NCI-H187 treated with DMSO at 0.1 percent for 48 hours (cell line): ENCODE measurements at places on chromosomes 13 and 19.

DNA sequence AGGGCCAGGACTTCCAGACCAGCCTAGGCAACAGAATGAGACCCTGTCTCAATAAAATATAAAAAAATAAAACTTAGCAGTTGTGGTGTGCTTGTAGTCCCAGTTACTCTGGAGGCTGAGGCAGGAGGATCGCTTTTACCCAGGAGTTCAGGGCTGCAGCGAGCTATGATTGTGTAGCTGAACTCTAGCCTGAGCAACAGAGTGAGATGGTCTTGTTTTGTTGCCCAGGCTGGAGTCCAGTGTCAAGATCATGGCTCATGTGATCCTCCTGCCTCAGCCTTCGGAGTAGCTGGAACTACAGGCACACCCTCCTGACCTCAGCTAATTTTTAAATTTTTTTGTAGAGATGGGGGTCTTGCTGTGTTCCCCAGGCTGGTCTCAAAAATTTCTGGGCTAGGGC lies 4.3 kb upstream of the JUNB start:
- no peak for DNase-seq

DNA sequence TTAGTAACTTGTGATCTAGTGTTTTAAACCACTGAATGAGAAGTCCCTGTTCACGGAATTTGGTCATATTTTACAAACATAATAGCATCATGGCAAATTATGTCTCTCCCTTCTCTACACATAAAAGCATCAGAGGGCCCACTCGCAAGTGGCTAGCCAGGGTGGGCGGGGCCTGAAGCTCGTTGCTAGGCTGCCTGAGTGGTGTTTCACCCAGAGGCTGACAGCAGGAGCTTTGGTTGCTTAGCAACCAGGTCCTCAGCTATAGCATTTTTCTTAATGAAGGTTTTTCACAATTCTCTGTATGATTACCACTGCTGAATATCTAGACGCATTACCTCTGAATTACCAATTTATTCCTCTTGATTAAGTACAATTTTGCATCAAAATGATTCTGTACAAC lies 126.5 kb downstream of the NALCN start:
- peak; percentile 81 for DNase-seq

DNA sequence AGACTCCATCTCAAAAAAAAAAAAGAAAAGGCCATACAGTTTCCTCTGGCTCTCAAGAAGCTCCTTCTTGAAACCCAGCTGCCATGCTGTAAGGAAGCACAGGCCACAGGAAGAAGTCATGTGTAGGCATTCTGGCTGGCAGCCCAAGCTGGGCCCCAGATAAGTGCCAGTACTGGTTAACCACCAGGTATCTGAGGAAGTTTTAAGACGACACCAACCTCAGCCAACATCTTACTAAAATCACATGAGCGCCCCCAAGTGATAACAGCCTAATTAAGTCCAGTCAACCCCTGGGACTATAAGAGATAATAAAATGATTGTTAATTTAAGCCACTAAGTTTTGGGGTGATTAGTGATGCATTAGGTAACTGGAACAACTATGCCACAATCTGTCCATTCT lies 27.4 kb upstream of the AKT2 start:
- no peak for DNase-seq

- no peak for DNase-seq
Observed at GRCh38 chr13:99214232-99214631, 13.6 kb downstream of the UBAC2 start.

- no peak for DNase-seq
Observed at GRCh38 chr19:42652021-42652420, 57.3 kb upstream of the CEACAM8 start.

- no peak for DNase-seq
Observed at GRCh38 chr13:51559946-51560735, 24.1 kb upstream of the WDFY2 start.

GRCh38 chr13:72590091-72590740 lies 137.2 kb downstream of the MZT1 start:
- no peak for DNase-seq

DNA sequence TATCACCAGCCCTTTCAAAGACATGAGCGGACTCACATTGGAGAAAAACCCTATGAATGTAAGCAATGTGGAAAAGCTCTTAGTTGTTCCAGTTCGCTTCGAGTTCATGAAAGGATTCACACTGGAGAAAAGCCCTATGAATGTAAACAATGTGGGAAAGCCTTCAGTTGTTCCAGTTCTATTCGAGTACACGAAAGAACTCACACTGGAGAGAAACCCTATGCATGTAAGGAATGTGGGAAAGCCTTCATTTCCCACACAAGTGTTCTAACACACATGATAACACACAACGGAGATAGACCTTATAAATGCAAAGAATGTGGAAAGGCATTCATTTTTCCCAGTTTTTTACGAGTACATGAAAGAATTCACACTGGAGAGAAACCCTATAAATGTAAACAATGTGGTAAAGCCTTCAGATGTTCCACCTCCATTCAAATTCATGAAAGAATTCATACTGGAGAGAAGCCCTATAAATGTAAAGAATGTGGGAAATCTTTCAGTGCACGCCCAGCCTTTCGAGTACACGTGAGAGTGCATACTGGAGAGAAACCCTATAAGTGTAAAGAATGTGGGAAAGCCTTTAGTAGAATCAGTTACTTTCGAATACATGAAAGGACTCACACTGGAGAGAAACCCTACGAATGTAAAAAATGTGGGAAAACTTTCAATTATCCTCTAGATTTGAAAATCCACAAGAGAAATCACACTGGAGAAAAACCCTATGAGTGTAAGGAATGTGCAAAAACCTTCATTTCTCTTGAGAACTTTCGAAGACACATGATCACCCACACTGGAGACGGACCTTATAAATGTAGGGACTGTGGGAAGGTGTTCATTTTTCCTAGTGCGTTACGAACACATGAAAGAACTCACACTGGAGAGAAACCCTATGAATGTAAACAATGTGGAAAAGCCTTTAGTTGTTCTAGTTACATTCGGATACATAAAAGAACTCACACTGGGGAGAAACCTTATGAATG lies 17.6 kb downstream of the ZNF791 start:
- DNase-seq, result no peak

- no peak for DNase-seq
Observed at GRCh38 chr13:76792731-76793347, 93.4 kb downstream of the KCTD12 start.

DNA sequence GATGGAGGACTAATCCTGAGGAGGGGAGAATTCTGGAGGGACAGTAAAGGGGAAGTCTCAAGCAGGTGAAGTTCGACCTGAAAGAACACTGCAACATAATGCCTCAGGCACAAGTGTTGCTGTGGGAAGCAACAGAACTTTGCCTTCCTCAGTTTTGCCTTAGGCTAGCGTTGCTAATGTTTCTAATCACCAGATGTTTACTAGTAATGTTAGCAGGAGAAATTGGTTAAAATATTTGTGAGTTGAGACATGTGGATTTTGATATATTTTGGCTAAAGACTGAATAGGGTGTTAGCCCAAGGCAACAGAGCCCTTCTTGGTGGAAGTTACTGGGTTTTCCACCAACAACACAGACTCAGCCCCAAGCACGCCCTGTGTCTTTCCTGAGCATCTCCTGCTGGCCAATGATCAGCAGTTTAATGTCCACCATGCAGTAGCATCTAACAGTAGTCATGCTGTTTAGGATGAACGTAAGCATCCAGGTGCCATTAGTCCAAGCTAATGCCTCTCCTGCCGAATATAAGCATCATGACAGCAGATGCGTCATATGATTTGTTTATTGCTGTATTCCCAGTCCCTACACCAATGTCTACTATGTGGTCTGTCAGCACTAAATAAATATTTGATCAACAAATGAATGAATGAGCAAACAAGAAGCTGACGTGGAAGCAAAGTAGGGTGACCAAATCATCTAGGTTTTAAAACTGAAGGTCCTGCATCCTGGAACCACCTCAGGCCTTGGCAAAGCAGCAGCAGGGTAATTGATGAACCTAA lies 511.9 kb upstream of the HTR2A start:
- DNase-seq, result no peak

GRCh38 chr13:101157261-101157660 lies 259.0 kb downstream of the NALCN start:
- DNase-seq, result no peak

- DNase-seq, result no peak
Observed at GRCh38 chr13:45875951-45876350, 24.4 kb upstream of the SIAH3 start.

GRCh38 chr13:60944016-60944415 lies 471.6 kb downstream of the PCDH20 start:
- DNase-seq, result no peak

- DNase-seq, result no peak
Observed at GRCh38 chr13:113364901-113365582, 1.1 kb upstream of the GRTP1 start.

DNA sequence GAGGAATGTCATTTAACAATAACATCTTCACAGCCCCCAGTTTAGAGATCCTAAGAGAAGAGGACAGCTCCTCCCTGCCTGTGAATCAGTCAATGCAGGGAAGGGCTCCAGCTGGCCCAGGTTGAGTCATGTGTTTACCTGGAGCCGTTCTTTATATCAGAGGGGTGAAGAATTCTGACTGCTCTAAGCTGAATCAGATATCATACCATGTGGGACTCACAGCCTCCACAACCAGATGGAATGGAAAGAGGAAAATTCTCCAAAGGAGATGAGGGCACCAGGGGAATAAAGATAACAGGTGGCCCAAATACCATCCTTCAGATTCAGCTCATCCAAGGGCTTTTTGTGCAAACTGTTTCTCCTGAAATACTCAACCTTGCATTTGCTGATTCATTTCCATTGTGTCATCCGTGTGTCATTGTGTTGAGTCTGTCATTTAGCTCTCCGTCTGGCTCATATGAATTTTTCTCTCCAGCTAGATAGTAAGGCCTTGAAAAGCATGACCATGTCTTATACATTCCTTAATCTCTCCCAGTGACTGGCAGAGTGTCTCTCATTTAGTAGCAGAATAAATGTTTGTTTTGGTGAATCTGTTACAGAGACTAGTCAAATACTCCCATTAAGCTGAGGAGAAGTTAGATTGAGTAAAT lies 217.9 kb downstream of the RFC3 start:
- DNase-seq, result no peak

- no peak for DNase-seq
Observed at GRCh38 chr13:94679614-94680013, 32.7 kb downstream of the SOX21 start.

- no peak for DNase-seq
Observed at GRCh38 chr13:32426191-32426989, 1.5 kb downstream of the N4BP2L1 start.

DNA sequence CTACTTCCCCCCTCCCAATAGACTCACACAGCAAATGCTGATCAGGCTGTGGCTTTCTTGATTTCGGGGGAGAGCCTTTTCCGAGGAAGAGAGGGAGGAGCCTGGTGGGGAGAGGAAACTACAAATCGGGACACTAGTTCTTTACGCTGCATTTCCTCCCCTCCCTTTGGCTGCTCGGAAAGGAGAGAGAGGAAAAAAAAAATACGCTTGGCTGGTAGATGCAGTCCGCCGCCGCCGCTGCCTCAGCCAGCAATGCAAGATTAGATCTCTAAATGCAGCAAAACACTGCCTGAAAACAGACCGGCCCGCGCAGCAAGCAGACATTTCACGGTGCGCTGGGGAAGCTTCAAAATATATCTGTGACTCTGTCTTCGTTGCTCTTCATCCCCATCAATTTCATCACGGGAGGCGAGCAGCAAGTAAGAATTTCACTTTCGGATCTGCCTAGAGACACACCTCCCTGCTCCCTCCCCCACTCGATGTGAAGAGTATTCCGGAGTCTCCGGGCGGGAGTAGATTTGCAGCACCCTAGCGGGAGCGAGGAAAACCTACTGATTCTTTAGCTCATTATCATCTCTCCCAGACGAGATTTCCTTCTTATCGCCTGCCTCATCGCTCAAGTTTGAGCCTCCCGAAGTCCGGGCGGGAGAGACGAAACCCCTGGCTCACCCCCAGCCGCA lies at the start of gene PCDH17:
Gene PCDH17, plus strand, starts transcription at position 149 of the 680 bp plus-strand sequence. CDS start 803 bp downstream, outside the sequence.
- DNase-seq, result peak; percentile 20

GRCh38 chr19:8261347-8261746 lies 46.8 kb downstream of the CD320 start:
- DNase-seq, result no peak

DNA sequence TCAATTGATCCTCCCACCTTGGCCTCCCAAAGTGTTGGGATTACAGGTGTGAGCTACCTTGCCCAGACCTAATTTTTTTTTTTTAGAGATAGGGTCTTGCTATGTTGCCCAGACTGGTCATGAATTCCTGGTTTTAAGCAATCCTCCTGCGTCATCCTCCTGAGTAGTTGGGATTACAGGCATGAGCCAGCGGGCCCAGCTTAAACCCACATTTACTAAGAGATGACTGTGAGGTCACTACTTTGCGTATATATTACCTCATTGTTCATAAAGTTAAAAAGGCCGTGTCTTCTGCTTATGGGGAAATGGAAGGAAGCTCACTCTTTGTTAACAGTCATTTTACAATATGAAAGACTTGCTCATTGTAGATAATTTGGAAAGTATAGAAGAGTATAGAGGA lies 39.6 kb upstream of the C1QTNF9 start:
- DNase-seq, result no peak

DNA sequence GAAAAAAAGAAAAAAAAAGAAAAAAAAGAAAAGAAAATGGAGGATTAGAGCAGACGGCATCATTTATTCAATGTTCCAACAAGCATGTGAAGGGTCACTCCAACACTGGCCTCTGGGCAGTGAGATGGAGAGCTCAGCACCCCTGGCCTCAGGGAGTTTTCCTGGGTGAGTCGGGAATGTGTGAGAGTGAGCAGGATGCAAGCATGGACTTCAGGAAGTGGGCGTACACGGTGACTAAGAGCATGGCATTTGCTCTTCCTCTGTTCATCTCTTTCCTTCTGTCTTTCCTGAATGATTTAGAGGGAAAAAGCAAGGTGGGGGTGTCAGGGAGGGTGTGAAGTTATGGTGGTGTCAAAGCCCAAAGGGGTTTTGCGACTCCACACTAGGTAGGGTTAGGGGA lies 682 bp upstream of the CABP5 start:
- DNase-seq, result no peak
